Esophagus squamous epithelium (tissue), 5 donors: ENCODE measurements at places on chromosomes 12 and 14.

DNA sequence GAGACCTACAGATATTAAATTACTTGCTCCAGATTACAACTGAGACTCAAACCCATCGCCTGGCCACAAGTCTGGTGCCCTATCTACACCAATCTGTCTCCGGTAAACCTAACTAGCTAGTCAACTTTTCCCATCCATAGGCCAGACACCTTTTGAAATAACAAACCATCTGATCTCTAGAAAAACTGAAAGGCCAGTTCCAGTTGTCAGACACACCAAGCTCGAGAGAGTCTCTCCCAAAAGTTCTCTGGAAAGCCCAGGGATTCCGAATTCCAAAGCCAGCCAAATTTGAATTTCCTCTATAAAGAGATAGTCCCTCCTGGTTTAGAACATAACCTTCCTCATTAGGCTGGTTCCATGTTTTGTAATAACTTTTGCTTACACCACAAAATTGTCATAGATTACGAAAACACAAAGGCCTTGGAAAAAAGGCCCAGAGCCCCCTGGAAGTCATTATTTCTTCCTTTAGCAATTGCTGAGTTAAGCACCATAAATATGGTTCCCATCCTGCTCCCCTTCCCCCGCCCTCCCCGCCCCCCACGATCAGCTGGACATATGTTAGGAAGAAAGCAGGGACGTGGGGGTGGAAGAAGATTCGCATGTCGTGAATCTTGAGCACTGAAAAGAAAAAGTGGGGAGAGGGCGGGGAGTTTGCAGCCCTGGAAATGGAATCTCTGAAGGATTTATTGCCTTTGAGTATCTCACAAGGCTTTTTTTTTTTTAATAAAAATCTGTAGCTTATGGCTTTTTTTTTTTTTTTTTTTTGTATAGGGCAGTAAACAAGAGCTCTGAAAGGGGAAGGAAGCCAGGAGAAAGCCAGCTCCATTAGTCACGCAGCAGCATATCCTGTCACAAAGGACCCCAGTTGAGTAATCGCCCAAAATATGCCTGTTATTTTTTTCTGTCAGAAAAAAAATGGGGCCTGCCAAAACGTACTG, 110.4 kb downstream of the ZFP36L1 start:
- no peak for DNase-seq

DNA sequence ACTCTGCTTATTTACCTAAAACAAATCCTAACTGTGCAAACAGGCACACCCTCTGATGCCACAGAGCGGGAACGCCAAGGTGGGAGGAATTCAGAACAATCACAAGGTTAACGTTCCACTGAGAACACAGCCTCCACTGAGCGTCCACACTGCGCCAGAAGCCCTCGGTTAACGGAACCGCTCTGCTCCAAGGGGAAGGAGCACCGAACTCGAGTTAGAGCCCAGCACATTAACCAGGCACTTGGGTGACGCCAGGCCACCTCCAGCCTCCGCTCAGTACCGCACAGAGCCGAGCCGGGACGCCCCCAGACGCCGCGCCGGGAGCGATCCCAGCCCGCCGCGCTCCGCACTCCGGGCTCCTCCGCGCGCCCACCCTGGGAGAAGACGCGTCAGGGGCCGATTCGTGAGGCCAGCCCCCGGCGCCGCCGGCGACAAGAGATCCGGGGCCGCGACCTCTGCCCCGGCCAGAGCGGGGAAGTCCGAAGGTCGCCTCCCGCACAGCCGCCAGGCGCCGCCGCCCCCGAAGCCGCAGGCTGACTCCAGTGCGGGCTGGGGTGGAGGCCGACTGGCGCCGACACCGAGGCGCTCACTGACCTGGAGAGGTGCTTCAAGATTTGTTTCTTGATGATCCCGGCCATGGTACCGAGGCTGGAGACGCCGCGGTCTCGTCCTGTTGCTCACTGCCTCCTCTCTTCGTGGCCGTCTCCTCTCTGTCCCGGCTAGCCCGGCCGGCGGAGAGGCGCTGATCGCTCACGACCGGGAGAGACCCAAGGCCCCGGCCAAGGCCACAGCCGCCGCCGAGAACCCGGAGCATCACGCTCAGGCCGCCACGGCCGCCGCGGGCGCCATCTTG, 450 bp downstream of the BLTP3B start:
- DNase-seq, result no peak

DNA sequence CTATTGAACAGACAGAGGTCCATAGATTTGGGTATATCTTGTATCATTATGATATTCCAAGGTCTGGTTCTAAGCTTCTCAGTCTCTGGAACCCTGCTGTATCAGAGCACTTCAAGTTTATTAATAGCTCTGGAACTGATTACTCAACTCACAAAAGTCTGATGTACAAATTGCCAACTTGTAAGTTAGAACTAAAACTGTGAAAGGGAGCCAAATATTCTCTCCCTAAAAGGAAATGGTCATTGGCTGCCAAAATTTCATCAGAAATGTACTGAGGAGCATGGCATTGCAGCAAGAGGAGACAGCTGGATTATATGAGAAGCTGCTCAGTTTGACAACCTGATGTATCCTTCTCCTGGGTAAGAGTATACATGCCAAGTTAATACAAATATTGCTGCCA, 828.8 kb upstream of the SEL1L start:
- no peak for DNase-seq

DNA sequence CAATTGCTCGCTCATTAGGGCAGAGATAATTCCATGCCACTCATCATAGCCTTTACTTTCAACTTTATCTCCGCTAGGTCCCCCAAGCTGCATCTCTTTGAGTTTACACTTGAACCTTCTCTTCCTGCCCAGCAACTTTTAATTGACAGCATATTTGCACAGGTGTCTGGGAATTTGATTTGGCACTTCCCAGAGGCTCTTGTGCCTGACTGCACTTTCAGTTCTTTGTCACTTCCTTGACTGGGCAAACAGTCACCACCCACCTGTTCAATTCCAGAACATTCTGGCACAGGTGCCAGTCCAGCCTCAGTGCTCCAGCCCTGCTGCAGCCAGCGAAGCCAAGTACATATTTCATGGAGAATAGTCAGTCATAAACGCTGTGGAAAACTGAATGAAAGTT, 110.1 kb upstream of the LRIG3 start:
- no peak for DNase-seq

DNA sequence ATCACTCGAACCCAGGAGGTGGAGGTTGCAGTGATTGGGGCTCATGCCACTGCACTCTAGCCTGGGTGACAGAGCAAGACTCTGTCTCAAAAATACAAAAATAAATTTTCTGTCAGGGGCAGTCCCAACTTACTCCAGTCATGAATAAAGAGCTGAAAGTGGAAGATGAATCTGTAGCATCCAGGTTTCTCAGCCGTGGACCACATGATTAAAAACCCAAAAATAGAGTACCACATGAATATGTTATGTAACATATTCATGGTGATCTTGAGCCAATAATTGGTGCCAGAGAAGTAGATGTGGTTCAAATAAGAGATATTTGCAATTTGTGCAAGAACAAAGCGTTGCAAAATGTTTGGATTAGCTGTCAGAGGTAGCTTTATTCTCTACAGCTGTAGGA, 23.1 kb downstream of the SPIC start:
- DNase-seq, result no peak

DNA sequence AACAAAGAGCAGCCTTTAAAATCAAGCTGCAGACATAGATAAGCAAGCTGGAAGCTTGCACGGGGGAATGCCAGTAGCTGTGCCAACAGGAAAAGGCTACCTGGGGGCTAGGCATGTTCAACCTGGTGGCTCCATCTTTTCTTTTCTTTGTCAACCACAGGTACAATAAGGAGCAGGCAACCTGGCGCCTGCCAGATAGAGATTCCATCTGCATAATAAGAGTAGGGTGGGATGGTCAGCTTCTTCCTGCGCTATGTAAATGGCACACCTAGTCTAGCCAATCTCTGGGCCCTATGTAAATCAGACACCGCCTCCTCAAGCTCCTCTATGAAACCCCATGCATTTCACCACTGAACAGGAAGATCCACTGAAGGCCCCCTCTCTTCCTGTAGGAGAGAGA, 87.4 kb upstream of the PKP2 start:
- no peak for DNase-seq

- no peak for DNase-seq
Observed at GRCh38 chr12:45130881-45131281, 80.0 kb upstream of the DBX2 start.

GRCh38 chr12:125186471-125187147, 121.4 kb downstream of the AACS start:
- no peak for DNase-seq

GRCh38 chr14:51386411-51386810, 146.4 kb downstream of the TMX1 start:
- no peak for DNase-seq

DNA sequence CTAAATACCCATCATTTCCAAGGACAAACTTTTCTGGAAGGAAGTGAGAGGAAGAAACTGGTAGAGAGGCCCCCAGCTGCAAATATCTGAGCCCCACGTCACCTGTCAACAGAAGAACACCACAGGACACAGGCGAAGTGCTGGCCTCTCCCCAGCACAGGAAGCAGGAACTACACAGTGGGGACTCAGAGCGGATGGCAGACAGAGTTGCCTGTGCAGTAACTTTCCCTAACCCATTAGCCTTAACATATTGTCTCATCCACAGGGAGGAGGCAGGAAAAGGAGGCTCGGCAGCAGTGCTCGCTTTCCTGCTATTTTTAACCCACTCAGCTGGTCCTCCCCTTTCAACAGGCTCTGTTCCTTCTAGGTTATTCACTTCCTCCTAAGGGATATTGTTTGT, 111.5 kb upstream of the TMPO start:
- no peak for DNase-seq

- no peak for DNase-seq
Observed at GRCh38 chr12:11884706-11885105, 186.0 kb upstream of the BCL2L14 start.

DNA sequence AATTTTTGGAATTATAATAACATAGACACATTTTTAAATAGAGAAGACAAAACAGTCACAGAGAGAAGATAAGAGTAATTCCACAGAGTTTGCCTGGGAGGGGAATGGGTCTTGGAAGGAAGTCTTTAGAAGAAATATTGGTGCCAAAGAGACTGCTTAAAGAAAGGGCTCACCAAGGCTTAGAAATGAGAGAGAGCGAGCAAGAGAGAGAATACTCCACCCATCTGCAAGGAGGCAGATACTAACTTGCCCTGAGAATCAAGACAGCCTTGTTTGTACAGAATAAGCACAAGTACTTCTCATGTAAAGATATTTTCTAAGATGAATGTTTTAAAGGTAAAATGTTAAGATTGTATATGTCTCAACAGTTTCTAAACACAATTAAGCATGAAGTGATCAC, 165.5 kb downstream of the SLC38A4 start:
- DNase-seq, result no peak

DNA sequence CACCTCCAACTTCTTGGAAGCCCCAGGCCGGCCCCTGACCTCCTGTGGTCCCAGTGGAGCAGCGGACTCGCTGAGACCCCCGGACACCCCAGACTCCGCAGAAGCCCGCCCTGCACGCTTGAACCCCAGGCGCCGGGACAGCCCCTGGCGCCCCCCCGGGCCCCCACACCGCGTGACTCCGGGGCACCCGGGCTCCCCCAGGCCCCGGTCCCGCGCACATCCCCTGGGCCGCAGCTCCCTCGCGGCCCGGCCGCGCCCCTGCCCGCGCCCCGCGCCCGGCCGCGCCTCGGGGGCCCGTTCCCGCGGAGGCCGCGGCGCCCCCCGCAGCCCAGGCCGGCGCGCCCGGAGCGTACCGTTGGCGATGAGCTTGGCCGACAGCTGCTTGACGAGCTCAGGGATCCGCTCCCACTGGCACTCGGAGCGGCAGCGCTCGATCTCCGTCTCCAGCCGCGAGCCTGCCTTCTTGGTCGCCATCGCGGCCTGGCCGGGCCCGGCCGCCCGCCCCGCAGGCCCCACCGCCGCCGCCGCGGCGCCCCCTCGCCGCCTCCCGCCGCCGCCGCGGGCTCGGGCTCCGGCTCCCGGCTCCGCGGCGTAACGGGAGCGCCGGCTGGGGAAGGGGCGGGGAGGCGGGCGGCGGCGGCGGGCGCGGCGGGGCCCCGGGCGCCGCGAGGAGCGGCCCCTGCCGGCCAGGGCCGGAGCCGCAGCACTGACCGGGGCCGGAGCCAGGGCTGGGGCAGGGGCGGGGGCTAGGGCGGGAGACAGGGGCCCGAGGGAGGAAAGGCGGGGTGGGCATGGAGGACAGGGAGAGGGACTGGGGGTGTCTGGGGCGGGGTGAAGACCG, at the start of gene TTC7B:
TTC7B (minus strand) TSS at position 609 of the 841 bp plus-strand sequence; CDS start at position 474, 135 bp downstream.
- DNase-seq, result no peak

GRCh38 chr12:47160316-47161244, 80.8 kb upstream of the AMIGO2 start:
- DNase-seq, result no peak

DNA sequence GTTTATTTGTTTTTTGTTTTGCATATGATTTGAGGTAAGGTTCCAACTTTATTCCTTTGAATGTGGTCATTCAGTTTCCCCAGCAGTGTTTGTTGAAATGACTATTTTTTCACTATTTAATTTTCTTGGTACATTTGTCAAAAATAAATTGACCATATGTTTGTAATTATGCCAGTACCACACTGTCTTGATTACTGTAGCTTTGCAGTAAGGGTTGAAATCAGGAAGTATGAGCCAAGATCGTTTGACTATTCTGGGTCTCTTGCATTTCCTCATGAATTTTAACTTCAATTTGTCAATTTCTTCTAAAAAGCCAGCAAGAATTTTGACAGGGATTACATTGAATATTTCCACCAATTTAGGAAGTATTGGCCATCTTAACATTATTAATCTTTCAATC, 199.3 kb upstream of the PPFIA2 start:
- DNase-seq, result no peak

DNA sequence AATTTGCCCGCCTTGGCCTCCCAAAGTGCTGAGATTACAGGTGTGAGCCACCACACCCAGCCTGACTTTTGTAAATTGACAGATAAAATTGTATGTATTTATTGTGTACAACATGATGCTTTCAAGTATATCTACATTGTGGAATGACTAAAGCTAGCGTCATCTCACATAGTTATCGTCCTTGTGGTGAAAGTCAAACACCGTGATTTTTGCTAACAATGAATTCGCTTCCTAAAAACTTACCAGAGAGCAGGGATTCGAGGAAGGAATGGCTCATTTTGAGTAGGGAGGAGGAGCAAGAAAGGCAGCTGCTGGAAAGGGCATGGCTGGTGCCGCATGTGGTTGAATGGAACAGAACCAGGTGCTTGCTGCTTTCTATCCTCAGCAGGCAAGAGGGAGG, 85.4 kb downstream of the LGMN start:
- no peak for DNase-seq

DNA sequence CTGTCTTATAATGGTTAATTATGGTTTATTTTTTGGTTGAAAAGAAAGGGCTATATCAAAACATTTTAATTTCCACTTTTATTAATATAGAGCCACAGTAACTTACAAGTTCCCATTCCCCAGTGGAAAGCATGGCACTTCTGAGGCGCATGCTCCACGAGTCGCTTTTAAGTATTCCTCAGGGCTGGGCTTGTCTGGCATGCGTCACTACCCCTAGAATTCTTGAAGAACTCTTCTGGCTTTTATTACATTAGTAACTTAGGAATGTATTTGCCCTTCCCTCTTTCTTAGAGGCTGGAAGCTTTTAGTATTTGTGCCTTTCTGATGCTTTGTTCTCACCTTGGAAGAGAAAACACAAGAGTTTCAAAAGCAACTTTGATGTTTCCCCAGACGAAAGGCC, 81.1 kb downstream of the ESR2 start:
- no peak for DNase-seq
